ENCODE measurements at places on chromosomes 3 and 15.
A peak's percentile ranks its signal among the peaks of the same experiment; 100 is the strongest.

GRCh38 chr3:123880998-123881561, 3.1 kb downstream of the MYLK start:
- no peak for DNase-seq

DNA sequence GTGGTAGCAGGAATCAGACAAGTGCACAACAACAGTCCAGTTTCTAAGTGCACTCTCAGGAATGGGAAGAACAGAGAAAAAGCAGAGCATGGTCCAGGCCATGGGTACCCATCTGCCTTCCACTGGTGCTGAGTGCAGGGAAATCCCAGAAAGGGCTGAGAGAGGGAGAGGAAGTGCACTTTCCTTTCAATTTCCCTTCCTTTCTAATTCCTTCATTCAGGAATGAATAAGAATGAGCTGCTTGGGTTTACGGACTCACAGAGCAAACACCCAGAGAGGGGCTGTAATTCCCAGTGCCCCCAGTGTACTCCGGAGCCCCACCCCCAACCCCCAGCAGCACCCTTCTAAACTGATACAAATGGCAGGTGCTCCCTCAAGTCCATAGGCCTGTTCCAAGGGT, 300.6 kb downstream of the FOXP1 start:
- no peak for DNase-seq

GRCh38 chr3:83807511-83807910, 1151.3 kb upstream of the CADM2 start:
- no peak for DNase-seq

- DNase-seq, result no peak
Observed at GRCh38 chr3:171646357-171647133, 163.7 kb downstream of the PLD1 start.

GRCh38 chr3:100029689-100030088, 84.6 kb downstream of the FILIP1L start:
- no peak for DNase-seq

- DNase-seq, result no peak
Observed at GRCh38 chr15:25536801-25537611, 98.2 kb upstream of the UBE3A start.

GRCh38 chr15:39629371-39629770, 48.5 kb downstream of the THBS1 start:
- peak; percentile 21 for DNase-seq

- no peak for DNase-seq
Observed at GRCh38 chr3:183897606-183898005, 12.9 kb upstream of the PARL start.

GRCh38 chr15:90072978-90073640, 29.2 kb downstream of the IDH2 start:
- DNase-seq, result no peak

DNA sequence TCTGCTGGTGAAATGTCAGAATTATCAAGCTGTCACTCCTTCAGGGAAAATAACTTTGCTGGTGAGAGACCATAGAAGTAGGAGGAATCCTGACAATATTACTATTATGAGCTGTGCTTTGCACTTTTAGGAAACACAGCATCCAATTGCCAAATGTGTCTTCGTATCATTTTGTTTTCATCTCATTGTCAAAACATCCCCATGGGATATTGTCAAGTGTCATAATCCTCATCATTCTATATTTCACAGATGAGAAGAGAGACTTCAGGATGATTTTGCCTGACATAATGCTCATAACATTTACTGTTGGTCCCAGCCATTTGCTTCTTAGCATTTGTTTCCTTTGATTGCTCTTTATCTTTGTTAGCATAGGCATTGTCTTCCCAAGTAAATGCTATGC, 120.5 kb upstream of the NUDT16 start:
- DNase-seq, result no peak

DNA sequence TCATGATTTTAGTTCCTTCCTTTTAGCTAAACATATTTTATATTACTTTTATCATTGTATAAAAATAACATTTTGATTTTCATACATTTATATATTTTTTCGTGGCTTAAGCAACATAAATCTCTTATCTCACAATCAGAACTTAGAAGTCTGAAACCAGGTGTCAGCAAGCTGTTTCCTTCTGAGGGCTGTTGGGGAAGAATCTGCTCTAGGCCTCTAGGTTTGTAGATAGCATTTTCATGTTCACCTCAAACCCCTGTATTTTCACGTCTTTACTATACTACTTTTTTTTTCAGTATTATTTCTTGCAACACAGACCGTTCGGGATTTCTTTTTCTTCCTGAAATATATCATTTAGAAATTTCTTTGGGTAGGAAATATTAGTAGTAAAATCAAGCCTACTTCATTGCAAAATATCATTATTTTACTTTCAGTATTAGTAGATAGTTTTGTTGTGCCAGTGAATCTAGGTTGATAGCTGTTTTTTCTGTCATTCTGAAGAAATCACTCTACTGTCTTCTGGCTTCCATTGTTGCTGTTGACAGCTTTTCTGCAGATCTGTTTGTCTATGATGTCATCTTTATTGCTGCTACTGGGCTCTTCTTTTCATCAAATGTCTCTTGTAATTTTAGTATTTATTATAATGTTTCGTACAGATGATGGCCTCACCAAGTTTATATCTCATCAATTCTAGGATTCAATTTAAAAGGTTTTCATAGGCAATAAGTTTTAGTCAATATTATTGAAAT, 756.3 kb downstream of the VGLL3 start:
- DNase-seq, result no peak

DNA sequence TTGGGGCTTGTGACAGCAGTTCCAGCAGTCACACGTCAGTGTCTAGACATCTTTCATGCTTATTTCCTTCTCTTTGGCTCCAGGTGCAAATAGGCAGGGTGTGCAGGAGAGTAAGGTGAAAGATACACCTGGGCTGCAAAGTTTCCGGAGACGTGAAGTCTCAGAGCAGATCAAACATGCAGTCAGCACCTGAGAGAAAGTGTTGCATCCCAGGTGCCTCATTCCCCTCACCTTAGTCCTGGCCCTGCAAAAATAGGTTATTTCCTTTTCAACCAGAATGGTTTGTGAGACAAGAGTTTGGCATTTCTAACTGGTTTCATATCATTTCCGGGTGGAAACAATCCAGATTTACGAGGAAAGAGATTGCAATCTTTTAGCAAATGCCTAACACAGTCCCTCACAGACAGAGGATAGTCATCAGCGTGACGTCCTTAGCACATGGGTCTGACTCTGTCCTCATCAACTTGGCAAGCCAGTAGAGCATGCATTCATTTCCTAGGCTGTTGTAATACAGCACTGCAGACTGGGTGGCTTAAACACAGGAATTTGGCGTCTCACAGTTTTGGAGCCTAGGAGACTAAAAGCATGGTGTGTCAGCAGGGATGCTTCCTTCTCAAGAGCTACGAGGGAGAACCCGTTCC, 58.2 kb upstream of the ARRDC4 start:
- DNase-seq, result no peak

DNA sequence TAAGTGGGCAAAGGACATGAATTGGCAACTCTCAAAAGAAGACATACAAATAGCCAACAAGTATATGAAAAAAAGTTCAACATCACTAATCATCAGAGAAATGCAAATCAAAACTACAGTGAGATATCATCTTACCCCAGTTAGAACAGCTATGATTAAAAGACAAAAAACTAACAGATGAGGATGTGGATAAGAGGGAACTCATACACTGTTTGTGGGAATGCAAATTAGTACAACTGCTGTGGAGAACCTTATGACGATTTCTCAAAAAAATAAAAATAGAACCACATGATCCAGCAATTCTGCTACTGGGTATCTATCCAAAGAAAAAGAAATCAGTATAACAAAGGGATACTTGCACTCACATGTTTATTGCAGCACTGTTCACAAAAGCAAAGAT, 28.6 kb downstream of the NEK10 start:
- no peak for DNase-seq

- no peak for DNase-seq
Observed at GRCh38 chr15:82979726-82980125, 6.3 kb upstream of the RAMAC start.

DNA sequence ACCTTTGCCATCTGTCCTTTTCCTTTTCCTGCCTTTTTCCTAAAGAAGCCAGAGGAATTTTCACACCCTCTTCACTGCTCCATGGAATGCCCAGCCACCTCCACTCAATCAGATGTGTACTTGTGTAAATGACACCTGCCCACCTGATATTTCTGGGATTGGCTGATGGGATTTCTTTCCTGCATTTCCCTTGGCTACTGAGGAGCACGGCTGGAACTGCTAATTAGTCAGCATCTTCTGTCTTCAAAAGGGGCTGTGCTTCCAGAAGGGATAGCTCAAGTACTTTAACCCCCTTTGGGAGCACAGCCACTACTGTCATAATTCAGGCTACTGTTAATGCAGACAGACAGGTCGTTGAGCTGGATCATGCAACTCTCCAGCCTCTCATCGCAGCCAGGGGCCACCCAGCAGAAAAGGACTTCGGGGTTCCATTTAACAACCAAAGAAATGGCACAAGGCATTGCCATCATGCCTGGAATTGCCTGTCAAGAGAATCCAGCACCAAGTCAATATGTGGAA, 38.6 kb downstream of the MGLL start:
- DNase-seq, result no peak

GRCh38 chr15:26682598-26683164, 90.2 kb downstream of the GABRB3 start:
- no peak for DNase-seq

- DNase-seq, result no peak
Observed at GRCh38 chr3:122964811-122965210, 62.8 kb downstream of the SEMA5B start.

DNA sequence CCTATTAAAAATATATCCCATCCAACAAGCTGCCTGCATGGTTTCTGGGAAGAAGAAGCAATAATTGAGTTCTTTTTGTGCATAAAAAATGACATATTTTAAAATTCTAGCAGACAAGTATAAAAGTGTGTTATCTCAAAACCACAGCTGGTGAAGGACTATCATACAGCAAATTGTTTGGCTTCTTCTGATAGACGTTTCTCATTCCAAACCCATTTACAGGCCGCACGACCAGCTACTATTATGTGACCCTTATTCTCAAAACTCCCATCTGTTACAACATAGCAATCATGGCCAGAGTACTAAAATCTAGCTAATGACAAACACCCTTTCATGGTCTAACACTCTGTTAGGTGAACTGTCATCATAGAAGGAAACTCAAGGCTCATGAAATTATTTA, 21.7 kb downstream of the ETFA start:
- DNase-seq, result no peak

GRCh38 chr3:85228966-85229365, 270.2 kb downstream of the CADM2 start:
- no peak for DNase-seq

DNA sequence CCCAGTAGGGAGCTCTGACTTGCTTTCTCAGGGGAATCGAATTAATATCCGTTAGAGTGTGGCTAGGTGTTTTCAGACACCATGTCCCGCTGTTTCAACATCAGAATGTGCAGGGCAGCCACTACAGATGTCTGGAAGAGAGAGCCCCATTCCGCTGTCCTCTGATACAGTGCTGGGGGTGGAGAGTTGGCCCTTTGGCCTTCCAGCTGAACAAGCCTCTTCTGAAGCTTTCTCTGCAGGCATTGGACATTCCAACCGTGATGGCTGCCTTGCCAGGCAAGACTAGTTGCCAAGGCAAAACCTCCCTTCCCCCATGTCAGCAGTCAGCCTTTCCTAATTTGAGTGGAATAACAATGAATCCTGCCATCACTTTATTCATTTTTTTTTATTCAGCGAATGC, 1.5 kb downstream of the FAH start:
- no peak for DNase-seq

GRCh38 chr3:70740872-70741271, 428.4 kb upstream of the MDFIC2 start:
- no peak for DNase-seq

All from stimulated activated CD4-positive, alpha-beta T cell treated with anti-CD3 and anti-CD28 coated beads, Interleukin-1b, Interleukin-23, amount 100 ng/mL, for 24 hours (primary cell).